Left cardiac atrium (tissue), 4 donors: ENCODE measurements at places on chromosomes 5 and 9. TPM values are rescaled to one million over a fixed set of nuclear protein-coding genes. Genes with fewer than 3 reads are reported as not detected.

The POU5F2 gene
- total RNA-seq, result 0.60 TPM

The ANKRD34B gene
- total RNA-seq, result not detected

The SLC6A7 gene
- not detected for total RNA-seq

The NRG2 gene
- total RNA-seq, result 1.1 TPM

The SCGB3A2 gene
- not detected for total RNA-seq

The PHF24 gene
- total RNA-seq, result 0.32 TPM

The PCDHGA1 gene
- total RNA-seq, result 1.8 TPM

GRCh38 chr9:111582888-111583287 is 16.6 kb downstream of the PTGR1 start:
- DNase-seq, result no peak

GRCh38 chr9:94639999-94640376 is 670 bp upstream of the FBP1 start:
- DNase-seq, result no peak

DNA sequence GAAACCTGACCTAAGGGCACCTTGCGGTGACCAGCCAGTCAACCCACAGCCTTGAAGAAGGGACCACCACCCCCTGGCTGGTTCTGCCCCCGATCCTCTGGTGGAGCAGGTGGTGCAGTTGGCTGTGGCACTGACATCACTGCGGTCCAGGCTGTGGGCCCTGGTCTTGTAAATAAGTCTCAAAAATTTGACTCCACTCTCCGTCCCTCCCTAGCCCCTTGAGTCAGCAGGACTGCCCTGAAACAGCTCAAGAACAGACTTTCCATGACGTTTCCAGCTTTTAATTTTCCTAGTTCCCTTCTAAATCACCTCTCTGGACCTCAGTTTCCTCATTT is 134.8 kb upstream of the BOD1 start:
- no peak for DNase-seq

- DNase-seq, result no peak
Observed at GRCh38 chr9:125890826-125891225, 143.7 kb downstream of the PBX3 start.

DNA sequence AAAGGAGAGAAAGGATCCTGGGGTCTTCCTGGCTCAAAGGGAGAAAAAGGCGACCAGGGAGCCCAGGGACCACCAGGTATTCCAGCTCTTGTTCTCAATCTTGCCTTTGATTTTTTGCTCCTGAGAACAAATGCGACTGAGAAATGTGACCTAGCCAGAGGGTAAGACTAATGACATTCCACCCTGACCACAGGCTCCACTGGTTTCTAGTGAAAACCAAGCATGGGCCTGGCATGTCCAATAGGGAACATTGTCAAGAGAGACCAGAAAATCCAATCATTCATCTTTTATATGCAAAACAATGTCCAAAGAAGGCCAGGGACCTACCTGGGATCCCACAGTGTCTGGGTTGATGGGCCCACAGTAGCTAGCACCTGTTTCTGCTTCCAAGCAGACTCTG is 50.3 kb upstream of the TGFBR1 start:
- no peak for DNase-seq

DNA sequence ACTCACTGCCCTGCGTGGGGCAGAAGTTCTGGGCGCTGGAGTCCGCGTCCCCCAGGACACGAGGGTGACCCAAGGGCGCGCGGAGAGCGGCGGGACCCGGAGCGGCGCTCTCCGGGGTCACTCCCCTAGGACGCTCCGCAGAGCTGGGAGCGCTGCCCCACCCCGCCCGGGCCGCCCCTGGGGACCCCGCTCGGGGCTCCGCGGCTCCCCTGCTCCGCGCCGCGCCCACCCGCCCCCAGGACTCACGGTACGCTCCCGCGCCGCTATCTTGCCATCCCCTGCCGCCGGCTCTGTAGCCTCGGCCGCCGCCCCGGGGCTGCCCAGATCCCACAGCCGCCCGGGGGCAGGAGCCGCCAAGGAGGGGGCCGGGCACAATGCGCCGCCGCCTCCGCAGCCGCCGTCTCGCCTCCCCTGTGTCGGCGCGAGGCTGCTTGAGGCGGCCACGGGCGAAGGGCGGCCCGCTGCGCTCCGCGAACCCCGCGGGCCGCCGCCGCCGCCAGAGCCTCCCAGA is 303 bp downstream of the LIFR start:
- DNase-seq, result no peak

- DNase-seq, result no peak
Observed at GRCh38 chr9:129838707-129839259, 3.5 kb downstream of the USP20 start.

GRCh38 chr9:33446946-33447798 is at the start of gene AQP3:
AQP3 (minus strand) TSS chr9:33447593; CDS start chr9:33447530, 63 bp downstream.
- DNase-seq, result peak; percentile 75

- DNase-seq, result peak; percentile 77
Observed at GRCh38 chr5:172886974-172887501, 53.0 kb downstream of the ERGIC1 start.

DNA sequence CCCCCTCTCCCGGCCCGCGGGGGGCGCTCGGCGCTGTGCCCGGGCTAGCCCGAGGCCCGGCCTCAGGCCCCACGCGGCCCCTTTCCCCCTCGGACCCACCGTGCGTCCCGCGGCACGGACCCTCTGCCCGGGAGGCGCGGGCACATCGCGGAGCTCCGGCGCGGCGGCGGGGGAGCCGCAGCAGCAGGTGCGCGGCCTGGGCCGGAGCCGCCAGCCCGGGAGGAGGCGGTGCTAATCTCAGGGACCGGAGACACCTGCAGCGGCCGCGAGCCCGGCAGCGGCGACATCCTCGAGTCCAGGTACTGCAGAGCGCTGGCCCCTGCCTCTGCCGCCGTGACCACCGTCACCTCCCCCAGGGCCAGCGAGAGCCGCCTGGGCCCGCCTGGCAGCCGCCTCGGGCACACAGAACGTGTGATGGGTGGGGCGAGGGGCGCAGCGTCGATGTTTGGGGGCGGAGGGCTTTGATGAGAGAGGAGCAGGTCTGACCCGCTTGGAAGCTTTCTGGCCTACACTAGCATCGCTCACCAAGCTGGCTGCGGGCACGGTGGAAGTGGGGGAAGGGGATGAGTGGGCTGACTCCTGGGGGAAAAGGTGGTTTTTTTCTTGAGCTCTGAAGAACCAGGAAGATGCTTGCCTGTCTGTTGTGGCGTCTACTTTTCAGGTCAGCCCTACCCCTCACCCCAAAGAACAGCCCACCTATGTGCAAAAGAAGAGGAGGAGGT is 524 bp downstream of the CYFIP2 start:
- DNase-seq, result no peak

- no peak for DNase-seq
Observed at GRCh38 chr5:30928956-30929355, 264.5 kb upstream of the CDH6 start.
